ENCODE measurements at places on chromosomes 11 and 22. TPM values are rescaled to one million over a fixed set of nuclear protein-coding genes. Genes with fewer than 3 reads are reported as not detected.

PGA3 gene
- 1.3 TPM for total RNA-seq

IGSF22 gene
- 2.3 TPM for total RNA-seq

UPK3A gene
- not detected for total RNA-seq

OR8D1 gene
- not detected for total RNA-seq

PRODH gene
- 33.9 TPM for total RNA-seq

LGALS12 gene
- 0.68 TPM for total RNA-seq

PRR33 gene
- total RNA-seq: not detected

TSSK2 gene
- not detected for total RNA-seq

UEVLD gene
- total RNA-seq: 26.8 TPM

P2RX3 gene
- total RNA-seq: not detected

ZNF280A gene
- total RNA-seq: not detected

MIAT gene
- 6.8 TPM for total RNA-seq

RNH1 gene
- total RNA-seq: 237 TPM

PTGDR2 gene
- total RNA-seq: 0.86 TPM

OR56A1 gene
- not detected for total RNA-seq

MMP12 gene
- 0.27 TPM for total RNA-seq

NF2 gene
- 42.4 TPM for total RNA-seq

ACR gene
- total RNA-seq: 0.62 TPM

SSTR3 gene
- total RNA-seq: not detected

IL17REL gene
- total RNA-seq: 0.09 TPM

TEX12 gene
- total RNA-seq: not detected

LYVE1 gene
- 95.2 TPM for total RNA-seq

OVCH2 gene
- 7.4 TPM for total RNA-seq

RIBC2 gene
- total RNA-seq: 2.6 TPM

ATL3 gene
- total RNA-seq: 72.8 TPM

Data from lower lobe of right lung (tissue), 2 donors.